ENCODE measurements at places on chromosomes 11 and 22.

DNA sequence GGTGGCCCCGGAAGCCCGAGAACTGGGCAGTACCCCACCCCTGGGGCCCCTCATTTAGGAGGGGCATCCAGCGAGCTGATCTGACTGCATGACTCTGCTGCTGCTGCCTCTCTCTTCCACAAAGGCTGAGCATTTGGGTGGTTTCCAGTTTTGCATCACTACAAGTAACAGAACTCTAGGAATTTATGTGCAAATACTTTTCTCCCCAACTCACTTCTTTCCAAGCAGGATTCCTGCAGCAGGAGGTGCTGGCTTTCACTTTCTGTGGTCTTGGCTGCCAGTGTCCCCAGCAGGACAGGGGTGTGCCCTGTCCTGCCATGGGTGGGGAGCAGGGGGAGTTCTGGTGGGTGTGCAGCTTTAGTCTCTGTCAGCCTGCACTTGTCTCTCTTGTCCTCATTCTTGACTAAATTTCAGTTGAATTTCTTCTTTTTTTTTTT is 21.2 kb downstream of the UPB1 start:
- no peak for DNase-seq

DNA sequence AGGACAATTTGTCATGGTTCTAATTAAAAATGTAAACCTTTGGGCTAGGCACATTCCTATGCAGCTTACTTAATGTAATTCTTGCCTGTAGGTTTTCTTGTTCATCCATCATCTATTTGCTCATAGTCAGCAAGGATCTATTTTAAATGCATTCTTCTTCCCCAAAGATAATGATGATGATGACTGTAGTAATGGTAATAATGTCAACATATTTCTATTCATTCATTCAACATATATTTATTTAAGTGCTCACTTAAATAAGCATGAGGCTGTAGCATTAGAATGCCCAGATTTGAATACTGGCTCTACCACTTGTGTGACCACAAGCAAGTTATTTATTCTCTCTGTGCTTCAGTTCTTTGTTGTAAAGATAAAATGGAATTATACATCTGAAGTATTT is 169.6 kb upstream of the SYN3 start:
- no peak for DNase-seq

- no peak for DNase-seq
These were observed 907 bp upstream of the PHLDA2 start for GRCh38 chr11:2929950-2930703.

DNA sequence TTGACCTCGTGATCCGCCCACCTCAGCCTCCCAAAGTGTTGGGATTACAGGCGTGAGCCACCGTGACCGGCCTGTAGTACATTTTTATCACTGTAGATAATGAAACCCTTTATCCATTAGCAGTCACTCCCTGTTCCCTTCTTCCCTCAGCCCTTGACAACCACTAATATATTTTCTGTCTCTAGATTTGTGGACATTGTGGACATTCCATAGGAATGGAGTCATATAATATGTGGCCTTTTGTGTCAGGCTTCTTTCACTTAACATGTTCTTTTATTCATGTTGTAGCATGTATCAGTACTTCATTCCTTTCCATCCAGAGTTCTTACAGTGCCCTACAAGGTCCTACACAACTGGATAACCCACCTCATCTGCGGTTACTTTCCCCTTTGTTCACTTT is 30.5 kb downstream of the RRM1 start:
- DNase-seq = no peak

GRCh38 chr22:17954860-17955587 is 69.3 kb downstream of the MICAL3 start:
- DNase-seq = no peak

DNA sequence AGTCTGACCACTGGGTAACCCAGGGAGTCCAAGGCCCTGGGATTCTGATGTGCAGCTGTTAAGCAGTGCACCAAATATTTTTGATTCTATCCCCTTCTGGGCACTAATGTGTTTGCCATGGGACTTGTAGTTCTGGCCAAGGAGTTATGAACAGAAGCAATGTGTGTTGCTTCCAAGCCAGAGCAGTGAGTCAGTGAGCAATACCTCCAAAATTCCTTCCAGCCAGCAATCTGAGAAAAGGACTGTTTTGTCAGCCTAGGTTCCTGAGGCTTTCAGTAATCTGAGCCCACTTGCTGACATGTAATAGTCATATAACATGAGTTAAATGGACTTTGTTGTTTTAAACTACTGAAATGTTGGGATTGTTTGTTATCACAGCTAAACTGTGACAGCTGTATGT is 311.4 kb downstream of the NELL1 start:
- no peak for DNase-seq

GRCh38 chr11:4577761-4578160 is 3.8 kb upstream of the OR52I2 start:
- DNase-seq = no peak

GRCh38 chr11:5036669-5037068 is 9.7 kb upstream of the OR52J3 start:
- DNase-seq = no peak

DNA sequence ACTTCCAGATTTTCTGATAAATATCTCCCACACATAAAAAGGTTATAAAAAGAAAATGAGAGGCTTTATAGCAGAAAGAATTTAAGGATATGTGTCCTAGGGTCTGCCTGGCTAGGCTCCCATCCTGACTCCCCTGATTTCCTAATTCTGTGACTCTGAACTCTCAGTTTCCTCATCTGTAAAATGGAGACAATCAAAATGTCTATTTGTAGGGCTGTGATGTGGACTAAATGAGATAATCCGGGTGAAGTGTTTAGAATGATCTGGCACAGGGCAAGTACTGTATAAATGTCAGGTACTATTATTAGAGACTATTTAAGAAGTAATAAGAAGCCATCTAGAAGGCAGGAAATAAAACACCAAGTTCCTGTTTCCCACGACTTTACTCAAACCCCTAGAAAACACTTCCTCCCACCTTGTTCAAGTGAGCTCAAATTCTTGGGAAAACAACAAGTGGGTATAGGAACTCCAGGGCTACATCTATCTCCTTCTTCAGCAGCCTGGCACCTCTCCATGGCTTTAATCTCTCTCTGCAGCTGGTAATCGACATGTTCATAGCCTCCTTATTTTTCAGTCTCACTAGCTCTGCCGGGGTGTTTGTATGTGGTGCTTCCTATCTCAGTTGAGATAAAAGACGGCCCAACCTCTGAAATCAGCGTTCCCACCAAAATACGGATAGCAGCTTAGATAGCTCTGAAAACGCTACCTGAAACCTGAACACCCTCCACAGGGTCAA is 6.7 kb downstream of the ASCC2 start:
- DNase-seq = no peak

GRCh38 chr11:9112075-9112474 is 20.7 kb upstream of the SCUBE2 start:
- no peak for DNase-seq

DNA sequence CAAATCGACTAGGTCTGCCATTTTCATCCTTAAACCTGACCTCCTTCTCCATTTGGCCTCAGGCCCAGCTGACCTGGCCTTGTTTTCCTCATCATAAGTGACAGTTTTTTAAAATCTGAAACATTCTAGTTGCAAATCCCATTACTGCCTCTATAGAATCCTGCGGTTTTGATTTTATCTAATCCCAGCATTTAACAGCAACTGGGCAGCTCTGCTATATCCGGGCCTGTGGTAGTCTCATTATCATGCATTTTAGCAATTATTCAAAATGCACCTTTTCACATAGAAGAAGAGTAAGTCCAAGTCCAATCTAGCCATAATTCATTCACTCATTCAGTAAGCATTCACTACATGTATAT is 28.6 kb upstream of the BIRC3 start:
- DNase-seq = no peak

DNA sequence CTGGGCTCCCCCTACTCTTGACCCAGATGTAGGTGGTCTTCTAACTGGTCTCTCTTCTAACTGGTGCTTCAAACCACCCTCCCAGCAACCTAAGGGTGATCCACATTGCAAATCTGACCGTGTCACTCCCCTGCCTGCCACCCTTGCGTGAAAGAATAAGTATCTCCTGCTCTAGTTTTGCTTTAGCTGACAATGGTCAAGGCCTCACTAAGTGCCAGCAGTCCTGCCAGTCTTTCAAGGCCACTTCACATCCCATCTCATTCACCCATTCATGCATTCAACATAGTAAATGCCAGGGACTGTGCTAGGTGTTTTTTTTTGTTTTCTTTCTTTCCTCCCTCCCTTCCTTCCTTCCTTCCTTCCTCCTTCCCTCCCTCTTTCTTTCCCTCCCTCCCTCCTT is 2.3 kb upstream of the KCTD17 start:
- no peak for DNase-seq

- no peak for DNase-seq
These were observed 5.2 kb downstream of the SMARCB1 start for GRCh38 chr22:23791738-23792645.

- DNase-seq = no peak
These were observed 14.5 kb downstream of the SLC35F2 start for GRCh38 chr11:107844041-107844440.

DNA sequence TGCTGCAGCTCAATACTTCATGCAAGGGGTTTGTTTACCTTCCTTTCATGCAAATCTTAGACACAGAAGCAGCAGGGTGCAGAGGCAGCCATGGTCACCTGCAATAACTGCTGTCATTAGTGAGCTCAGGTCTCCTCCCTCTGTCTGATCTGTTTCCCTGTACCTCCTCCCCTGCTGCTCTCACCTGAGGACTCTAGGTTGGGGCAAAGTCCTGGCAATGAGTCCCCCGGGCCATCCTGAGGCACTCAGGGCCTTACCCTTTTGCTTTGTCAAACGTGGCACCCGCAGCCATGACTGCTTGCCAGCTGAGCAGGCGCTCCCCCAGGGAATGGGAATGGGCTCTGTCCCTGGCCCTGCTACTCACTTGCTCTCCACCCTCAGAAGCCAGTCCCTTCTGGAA is 3.9 kb downstream of the LRRC10B start:
- DNase-seq = no peak

DNA sequence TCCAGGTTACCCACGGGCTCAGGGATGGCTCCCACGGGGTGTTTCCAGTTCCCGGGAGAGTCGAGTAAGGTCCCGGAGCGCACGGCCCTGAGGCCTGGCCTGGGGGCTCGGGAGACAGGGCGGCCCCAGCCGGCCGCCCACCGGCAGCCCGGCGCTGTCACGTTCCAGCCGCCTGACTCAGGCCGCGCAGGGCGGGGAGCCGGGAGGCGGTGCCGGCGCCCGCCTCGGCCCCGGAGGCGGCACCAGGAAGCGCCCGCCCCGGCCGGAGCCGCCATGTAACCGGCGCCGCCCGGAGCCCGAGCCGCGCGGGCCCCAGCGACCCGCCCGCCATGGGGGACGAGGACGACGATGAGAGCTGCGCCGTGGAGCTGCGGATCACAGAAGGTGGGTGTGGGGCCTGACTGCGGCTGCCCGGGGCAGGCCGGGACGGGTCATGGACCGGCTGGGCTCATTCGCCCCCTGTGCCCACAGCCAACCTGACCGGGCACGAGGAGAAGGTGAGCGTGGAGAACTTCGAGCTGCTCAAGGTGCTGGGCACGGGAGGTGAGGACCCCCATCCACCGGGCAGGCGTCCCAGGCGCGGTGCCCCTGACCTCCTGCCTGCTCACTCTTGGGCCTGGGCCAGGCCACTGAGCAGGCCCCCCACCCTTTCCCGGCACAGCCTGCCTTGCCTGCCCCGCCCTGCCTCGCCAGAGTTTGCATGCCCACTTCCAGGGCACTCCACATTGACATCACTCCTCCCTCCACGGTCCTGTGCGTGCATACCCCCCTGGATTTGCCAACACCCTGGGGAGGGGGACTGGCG is at the start of gene RPS6KA4:
RPS6KA4 (plus strand) TSS at position 256 of the 805 bp plus-strand sequence; CDS start at position 330, 74 bp downstream.
- DNase-seq = no peak

- DNase-seq = peak; percentile 10
These were observed 25.4 kb upstream of the FXYD2 start for GRCh38 chr11:117849781-117850414.

DNA sequence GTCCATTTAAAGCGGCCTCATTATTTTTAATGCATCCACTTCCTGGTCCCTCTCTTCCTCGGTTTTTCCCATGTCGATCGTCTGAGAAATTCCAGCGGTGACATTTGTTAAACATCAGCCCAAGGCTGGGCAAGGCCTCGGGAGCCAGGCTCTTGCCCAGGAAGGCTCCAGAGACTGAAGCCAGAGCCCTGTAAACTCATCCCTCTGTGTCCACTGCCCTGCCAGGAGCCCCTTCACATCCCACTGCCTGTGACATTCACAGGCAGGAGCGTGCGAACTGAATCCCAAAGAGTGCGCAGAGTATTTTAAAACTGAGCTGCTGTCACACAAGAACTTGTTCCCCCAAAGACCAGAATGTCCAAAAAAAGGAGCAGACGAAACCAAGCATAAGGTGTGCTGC is 56.5 kb upstream of the ANO1 start:
- no peak for DNase-seq

GRCh38 chr11:132131961-132132360 is 761.5 kb downstream of the NTM start:
- DNase-seq = no peak

DNA sequence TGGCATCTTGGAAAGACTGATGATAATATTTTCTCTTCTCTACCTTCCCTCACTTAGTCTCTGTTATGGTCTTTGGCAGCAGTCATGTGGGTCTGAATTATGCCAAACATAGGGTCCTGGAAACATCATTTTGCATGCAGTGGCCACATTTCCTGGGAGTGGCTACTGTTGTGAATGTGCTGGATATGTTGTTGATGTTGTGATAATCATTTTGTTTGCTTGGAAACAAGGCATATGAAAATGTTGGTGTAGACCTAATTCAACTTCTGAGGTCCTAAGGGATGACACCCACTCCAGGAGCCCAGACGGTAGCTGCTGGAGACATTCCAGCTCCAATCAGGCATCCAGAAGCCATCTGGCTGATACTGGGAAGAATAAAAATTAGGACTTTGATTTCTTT is 109.7 kb downstream of the DCDC1 start:
- DNase-seq = no peak

- DNase-seq = no peak
These were observed 1.8 kb downstream of the GALR3 start for GRCh38 chr22:37824674-37825641.

GRCh38 chr11:2812371-2812991 is 73.1 kb downstream of the CDKN1C start:
- DNase-seq = no peak

- peak; percentile 8 for DNase-seq
These were observed 441.1 kb downstream of the TBC1D22A start for GRCh38 chr22:47203554-47203991.

DNA sequence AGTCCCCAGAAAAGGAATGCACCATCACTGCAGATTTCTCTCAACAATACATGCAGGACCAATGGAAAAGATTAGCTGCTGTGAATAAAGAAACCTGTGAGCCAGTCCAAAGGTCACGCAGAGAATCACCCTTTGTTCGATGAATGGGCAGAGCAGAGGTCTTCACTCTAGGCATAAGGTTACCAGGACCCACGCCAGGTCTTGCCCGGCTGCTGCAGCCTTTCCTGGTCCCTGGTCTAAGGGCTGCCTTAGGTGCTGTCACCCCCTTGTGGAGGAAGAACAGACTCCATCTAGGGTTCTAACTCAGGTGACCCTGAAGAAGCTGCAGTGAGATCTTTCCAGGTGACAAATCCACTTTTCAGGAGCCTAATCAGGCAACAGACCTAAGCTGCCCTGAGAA is 29.0 kb upstream of the NAP1L4 start:
- DNase-seq = no peak

DNA sequence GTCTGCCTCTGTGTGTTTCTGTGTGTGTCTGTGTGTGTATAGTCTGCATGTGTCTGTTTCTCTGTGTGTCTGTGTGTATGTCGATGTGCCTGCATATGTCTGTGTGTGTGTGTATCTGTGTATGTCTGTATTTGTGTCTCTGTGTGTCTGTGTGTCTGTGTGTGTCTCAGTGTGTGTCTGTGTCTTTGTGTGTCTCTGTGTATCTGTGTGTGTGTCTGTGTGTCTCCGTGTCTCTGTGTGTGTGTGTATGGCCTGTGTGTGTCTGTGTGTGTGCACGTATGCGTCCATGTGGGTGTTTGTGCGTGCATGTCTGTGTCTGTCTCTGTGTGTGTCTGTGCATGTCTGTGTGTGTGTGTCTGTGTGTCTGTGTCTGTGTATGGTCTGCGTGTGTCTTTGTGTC is 439 bp downstream of the SNX32 start:
- DNase-seq = no peak

Data from breast epithelium (tissue), 4 donors.